ENCODE measurements at places on chromosomes 13 and 19.

GRCh38 chr13:44259045-44260027 is 114.3 kb upstream of the SERP2 start:
- DNase-seq: peak; percentile 62

DNA sequence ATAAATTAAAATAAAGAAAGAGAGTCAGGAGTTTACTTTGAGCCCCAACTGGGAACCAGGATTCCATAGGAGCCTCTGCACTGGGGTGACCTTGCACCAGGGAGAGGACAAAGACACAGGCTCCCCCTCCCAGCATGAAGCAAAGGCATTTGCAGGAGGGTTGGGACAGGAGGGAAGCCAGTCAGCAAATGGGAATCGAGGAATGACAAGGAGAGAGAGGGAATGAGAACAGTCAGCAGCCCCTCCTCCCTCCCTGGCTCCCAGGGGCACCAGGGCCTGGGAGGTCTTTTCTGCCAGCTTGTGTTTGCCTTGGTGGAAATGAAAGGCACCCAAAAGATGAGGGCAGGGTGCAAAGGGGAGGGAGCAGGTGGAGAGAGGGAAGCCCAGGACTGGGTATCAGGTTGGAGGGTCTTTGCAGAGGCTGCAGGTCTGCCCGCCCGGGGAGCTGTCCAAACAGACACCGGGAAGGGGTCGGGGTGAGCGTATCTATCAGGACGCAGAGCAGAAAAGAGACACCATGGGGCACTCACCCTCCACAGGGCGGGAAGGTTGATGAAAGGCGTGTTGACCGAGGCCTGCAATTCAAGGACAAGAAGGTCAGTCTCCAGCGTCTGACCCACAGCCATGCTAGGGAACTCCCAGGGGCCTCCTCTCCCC is 3.8 kb downstream of the SBSN start:
- no peak for DNase-seq

DNA sequence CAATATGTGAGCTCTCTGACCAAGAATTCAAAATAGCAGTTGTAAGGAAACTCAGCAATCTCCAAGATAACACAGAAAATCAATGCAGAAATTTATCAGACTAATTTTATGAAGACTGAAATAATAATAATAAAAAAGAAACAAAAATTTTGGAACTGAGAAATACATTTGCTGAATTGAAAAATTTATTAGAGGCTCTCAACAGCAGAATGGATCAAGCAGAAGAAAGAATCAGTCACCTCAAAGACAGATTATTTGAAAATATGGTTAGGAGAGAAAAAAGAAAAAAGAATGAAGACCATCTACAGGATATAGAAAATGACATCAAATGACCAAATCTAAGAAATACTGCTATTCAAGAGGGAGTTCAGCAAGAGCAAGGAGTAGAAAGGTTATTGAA is 75.6 kb downstream of the RFC3 start:
- no peak for DNase-seq

DNA sequence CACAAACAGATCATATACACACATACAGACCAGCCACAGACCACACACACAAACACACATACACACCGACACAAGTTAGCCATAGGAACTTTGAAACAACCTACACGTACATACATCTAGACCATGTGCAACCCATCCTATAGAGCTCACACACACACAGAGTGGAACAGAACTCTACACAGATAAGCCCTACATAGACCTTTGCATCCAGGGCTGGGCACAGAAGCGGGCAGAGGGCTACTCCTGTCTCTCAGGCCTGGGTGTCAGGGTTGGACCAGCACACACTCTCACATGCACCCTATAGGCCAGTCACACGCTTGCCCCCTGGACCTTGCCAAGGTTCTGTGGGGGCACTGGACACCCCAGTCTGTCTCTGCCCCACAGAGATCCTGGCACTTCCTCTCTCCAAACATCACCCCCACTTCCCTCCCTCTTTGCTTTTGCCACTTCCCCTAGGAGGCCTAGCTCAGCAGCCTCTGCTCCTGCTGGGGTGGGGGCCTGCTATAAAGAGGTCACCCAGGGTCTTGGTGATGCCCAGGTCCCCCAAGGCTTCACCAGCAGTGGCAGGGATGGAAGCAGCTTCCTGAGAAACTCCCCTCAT is 5.8 kb upstream of the JUNB start:
- DNase-seq: no peak

- DNase-seq: no peak
These were observed 335.5 kb downstream of the FOXO1 start for GRCh38 chr13:40330950-40331349.

DNA sequence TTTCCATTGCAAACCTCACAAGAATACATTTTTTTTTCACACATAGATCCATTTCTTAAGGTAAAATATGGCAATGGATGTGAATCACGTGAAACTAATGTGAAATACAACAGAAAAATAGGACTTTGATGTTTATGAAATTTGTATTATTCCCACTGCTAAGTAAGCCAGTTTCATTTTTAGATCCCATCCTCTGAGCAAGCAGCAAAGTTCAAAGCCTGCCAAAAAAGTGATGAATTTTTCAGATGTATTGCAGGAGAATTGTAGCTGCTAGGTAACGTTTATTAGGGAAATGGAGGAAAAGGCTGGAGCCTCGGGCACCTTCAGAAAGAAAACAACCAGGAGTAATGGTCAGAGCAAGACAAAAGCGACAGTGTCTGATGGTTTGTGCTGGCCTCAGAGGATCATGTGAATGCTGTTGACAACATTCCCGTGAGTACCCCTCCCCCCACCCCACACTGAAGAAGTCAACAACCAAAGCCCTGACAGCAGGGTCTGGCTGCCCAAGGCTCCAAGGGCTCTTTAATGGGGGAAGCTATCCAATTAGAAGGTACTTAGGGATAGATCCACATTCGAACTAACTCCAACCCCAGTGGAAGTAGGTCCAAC is 95.5 kb downstream of the OXGR1 start:
- no peak for DNase-seq

DNA sequence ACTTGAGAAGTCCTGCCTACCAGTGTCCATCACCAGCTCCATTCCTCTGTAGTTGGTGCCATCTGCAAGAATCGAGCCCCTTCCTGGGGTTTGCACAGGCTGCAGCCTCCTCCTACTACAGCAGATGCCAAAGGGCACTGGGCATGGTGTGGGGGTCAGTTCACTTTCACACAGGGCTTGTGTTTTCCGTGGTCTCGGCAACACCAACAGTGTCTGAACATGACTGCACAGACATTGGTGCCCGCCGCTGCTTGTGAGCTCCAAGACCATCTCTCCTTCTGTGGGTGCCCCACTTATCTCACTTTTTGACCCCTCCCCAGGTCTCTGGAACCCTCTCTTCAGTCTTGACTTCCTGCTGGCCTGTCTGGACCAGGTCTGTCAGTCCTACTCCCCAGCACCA is 15.2 kb downstream of the ZNF446 start:
- no peak for DNase-seq
